RWPE1 (cell line): ENCODE measurements at places on chromosomes 13 and 19.
A peak's percentile ranks its signal among the peaks of the same experiment; 100 is the strongest.

- no peak for DNase-seq
Observed at GRCh38 chr13:43666403-43666802, 120.4 kb downstream of the ENOX1 start.

- no peak for DNase-seq
Observed at GRCh38 chr19:18594824-18595373, 6.3 kb downstream of the REX1BD start.

- DNase-seq, result no peak
Observed at GRCh38 chr13:32882691-32883090, 133.5 kb upstream of the KL start.

- DNase-seq, result peak; percentile 59
Observed at GRCh38 chr13:24630851-24631620, 49.2 kb upstream of the ATP12A start.

DNA sequence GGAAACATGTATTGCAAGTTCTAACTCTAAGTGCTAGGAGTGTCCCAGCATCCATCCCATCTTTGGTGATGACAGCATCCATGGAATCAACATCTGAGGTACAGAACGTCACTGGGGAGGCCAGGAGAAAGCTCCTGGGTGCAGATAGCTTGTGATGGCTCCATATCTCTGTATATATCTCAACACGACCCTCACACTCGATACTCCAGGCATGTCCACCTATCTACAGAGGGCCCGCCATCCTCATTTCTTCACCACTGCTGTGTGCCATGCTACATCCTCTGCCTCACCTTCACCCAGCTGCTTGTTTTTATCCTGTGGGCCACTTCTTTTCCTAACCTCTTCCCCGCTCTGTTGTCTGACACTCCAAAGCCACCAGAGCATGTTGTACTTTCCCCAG is 100.4 kb upstream of the SERP2 start:
- DNase-seq, result no peak

- peak; percentile 50 for DNase-seq
Observed at GRCh38 chr13:29496241-29496712, 99.2 kb downstream of the SLC7A1 start.

DNA sequence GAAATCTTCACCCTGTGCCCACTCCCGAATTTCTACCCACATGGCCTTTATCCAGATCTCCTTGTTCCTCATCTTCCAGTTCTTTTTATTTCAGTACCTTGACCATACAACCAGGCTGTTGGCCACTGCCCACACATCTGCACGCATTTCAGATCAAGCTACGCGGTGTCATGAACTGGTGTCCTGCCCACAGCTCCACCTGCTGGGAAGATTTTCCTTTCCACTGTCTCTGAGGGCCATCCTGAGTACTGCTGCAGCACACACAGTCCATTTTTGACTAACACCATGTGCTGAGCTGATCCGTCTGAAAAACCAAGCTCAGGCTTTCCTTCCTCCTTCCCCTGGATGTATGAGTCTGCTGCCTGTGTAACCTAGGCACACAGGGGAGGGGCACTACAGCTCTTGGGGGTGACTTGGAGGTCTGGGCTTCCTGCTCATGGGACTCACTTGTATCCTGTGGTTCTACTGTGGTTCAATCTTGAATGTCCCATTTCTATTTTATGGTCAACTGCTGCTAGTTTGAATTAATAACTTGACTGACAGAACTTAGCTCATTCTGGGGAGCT is 71.9 kb downstream of the WASF3 start:
- DNase-seq, result no peak

DNA sequence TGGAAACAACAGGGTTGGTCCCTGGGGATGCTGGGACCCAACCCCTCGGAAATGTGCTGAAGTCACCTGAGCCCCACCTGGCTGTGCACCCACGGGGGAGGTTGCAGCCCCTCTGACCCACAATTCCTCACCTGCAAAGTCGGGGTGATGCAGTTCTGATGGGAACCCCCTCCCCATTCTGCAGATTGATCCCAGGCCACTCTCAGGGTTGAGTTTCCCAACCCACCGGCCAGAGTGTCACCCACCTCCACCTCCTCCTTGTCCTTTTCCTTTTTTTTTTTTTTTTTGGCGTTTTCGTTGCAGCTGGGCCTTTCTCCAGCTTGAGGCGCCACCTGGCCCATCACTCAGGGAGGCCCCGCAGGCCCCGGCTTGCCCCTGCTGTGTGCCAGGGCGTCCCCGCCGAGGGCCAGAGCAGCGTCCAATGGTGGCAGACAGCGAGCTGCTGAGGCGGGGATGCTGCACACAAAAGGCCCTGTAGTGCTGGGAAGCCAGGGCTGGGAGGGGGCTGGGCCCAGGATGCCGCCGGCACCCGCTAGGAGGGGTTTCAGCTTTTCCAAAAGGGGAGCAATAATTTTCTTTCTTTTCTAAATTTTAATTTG is 4.6 kb downstream of the PIK3R2 start:
- DNase-seq, result peak; percentile 81

DNA sequence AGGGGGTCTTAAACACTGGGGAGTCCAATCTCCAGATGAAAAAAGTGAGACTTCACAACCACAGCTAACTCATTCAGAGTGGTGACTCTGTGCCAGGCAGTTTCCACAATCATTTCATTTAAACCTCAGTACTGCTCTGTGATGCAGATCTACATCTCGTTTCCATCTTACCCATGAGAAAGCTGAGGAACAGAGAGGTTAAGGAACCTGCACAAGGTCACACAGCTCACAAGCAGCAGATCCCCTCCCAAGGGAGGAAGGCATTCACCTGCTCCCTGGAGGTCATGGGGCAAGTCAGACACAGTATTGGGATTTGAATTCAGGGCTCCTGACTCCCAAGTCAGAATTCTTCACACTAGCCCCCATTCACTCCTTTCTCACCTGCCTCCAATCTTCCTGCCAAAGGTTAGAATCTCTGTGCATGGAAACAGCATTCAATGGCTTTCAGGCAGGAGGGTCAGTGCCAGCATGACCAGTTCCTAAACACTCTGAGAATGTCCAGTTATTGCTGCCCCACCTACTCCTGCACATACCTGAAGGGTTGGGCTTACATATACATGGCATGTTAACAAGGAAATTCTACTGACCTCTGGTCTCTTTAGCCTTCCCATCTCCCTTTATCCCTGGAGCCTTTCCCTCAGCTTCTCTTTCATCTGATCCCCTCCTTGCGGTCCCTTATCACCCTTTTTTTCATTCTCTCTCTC is 1.9 kb downstream of the CABP5 start:
- DNase-seq, result no peak

DNA sequence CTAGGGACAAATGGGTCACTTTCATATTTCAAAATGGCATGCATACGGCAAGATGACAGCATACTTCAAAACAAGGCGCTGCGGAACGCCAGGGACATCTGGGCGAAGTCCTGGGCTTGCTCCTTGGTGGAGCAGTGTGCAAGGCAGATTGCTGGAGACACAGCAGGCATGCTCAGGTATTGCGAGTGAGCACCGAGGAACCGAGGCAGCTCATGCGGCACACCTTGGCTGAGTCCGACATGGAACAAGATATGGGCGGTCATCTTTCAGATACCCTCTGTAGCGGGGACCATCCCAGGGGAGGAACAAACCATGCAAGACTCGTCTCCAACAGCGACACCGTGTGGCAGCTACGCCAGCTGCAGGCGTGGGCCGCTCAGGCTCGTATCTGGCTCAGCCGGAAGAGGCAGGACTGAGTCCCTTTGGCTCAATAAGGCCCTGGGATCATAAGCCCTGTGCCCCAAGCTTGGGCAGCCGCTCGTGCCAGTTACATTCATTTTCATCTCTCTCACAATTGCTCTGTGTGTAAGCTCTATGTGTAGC is 112.4 kb downstream of the NUFIP1 start:
- no peak for DNase-seq

- DNase-seq, result no peak
Observed at GRCh38 chr13:86155756-86156155, 356.5 kb upstream of the SLITRK6 start.

DNA sequence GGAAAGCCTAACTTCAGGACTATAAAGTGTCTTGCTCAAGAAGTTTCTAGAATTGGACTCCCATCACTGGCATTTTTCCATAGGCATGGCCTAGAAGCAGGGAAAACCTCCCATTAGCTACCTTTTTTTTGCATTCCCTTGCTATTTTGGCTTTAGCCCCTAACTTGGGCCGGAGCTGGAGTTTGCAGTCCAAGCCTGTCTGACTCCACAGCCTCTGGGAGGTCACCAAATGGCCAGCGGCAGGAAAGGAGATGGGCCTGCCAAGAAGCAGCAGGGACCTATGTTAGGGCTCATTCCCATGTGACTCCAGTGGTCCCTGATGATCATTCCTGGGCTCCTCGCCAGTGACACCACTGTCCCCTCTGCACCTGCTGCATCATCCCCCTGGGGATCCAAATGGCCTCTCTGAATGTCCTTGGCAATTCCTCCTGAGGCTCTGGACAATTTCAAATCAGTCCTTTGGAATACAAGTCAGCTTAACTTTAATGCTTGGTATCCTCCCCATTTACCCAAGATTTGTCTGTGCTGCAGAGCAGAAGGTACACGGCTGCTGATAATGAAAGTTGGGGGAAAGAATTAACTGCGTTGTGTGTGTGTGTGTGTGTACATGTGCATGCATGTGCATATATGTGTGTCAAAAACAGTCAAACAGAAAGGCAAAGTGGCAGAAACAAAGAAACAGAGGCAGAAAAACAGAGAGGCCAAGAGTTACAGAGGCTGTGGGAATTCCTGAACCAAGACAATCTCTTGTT is 69.8 kb upstream of the SERP2 start:
- DNase-seq, result no peak

GRCh38 chr13:98657506-98658085 is 80.7 kb upstream of the STK24 start:
- no peak for DNase-seq

DNA sequence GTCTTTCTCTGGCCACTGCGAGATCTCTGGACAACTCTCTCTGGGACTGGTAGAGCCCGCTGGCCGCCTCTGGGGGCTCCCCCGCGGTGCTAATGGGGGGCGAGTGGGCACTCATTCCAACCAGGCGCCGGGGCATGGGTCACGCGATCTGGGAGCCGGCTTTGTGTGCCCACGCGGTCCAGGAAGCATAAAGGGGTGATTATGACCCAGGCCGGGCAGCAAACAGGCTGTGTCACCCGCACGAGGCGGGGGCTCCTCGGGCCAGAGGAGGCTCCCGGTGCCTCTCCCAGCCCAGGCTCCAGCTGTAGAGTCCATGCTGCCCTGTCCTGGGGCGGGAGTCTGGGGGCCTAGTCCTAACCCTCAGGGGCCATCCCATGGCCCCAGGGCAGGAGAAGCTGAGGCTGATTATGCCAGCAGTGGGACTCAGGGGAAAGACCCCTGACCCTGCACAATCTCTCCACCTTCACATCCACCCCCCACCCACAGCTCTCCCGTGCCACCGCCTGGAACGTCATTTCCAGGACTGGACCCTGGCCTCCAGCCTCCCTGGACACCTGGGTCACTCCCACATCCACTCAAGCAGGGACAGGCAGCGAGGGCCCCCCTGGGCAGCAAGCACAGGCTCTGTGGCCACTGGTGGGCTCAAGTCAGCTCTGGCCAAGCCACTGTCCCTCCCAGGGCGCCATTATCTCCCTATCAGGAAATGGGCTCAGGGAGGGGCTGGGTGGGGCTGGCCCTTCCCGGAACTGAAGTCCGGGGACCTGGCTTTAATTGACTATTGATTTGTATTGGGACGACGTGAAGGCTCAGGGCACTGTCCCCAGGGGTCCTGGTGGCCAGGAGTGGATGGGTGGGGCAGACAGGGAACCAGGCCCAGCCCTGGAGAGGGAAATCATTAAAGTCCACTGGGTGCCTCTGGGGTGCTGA is 50.0 kb downstream of the PTPRS start:
- no peak for DNase-seq

DNA sequence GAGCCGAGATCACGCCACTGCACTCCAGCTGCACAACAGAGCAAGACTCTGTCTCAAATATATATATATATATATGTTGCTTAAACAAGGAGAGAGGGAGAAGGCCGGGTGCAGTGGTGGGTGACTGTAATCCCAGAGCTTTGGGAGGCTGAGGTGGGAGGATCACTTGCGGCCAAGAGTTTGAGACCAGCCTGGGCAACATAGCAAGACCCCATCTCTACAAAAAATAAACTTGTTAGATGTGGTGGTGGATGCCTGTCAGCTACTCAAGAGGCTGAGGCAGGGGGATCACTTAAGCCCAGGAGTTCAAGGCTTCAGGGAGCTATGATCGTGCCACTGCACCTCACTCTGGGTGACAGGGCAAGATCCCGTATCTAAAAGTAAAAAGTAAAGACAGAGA is 5.3 kb upstream of the HSD17B14 start:
- no peak for DNase-seq

- no peak for DNase-seq
Observed at GRCh38 chr13:97112446-97113152, 109.5 kb upstream of the MBNL2 start.

DNA sequence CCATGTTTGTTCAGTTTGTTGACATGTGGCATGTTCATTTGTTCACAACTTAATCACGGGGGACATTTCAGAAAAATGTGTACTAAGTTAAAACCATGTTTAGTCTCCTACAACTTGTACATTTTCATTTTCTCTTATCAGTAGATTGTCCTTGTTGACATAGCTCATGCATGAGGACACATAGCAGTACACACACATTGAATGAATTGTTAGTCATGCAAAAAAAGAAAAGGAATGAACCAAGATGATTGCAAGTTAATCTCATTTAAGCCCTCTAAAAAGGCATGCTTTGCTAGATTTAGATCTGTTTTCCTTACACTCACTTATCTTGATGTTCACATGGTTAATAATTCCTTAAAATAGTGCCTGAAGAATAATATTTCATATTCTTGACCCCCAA is 38.2 kb upstream of the AKAP11 start:
- DNase-seq, result no peak

DNA sequence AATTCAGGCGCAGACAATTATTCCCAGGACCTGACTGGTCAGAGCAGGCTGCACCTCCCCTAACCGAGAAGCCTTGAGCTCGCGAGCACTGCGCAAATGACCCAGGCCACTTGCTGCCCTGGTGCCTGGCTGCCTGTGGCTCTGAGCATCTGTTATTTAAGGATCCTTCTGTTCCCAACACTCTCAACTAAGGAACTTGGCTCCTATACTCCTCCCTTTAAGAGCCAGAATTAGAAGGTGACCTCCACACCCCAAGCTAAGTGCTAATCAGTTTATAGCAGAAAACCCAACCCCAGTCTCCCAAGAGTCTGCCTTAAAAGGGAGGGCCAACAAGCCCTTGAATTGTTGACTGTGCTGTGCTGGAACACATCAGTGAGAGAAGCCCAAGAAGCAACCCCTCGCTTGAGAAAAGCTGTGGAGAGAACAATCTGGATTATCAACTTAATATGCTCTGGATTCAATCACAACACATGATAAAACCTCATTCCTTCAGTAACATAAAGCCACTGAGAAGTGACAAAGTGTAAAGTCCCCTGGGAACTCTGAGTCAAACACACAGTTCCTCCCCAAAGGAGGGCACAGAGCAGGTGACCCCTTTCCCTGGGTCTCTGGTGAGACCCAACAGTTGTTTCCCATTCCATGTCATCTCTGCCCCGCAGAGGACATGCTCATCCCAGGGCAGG is 14.6 kb downstream of the AKAP8L start:
- DNase-seq, result no peak

GRCh38 chr19:29277102-29277501 is 64.2 kb upstream of the UQCRFS1 start:
- DNase-seq, result no peak

- no peak for DNase-seq
Observed at GRCh38 chr19:53161123-53161522, 2.3 kb upstream of the ZNF347 start.

- peak; percentile 11 for DNase-seq
Observed at GRCh38 chr13:41746259-41746658, 214.7 kb downstream of the VWA8 start.

GRCh38 chr13:44404261-44405132 is 30.9 kb downstream of the SERP2 start:
- no peak for DNase-seq
